Progenitor cell of endocrine pancreas (in vitro differentiated cells): ENCODE measurements at places on chromosomes 13 and 19.

GRCh38 chr19:38375748-38376147 is 1.4 kb downstream of the PSMD8 start:
- H3K27me3 ChIP-seq: peaks cover 9% of the 10 kb centered on the region
- H3K4me1 ChIP-seq: peaks cover 13% of the 10 kb centered on the region
- H3K4me3 ChIP-seq: peak overlapping the region; percentile 98
- H3K36me3 ChIP-seq: peaks cover 6% of the 10 kb centered on the region
- H3K27ac ChIP-seq: no peak overlapping the region

- no peak overlapping the region for H3K27ac ChIP-seq
- H3K4me1 ChIP-seq: no peaks in the 10 kb centered on the region
- H3K27me3 ChIP-seq: no peaks in the 10 kb centered on the region
- peaks cover 2% of the 10 kb centered on the region for H3K36me3 ChIP-seq
- no peak overlapping the region for H3K4me3 ChIP-seq
These were observed 166.9 kb downstream of the DCLK1 start for GRCh38 chr13:35964011-35964862.

DNA sequence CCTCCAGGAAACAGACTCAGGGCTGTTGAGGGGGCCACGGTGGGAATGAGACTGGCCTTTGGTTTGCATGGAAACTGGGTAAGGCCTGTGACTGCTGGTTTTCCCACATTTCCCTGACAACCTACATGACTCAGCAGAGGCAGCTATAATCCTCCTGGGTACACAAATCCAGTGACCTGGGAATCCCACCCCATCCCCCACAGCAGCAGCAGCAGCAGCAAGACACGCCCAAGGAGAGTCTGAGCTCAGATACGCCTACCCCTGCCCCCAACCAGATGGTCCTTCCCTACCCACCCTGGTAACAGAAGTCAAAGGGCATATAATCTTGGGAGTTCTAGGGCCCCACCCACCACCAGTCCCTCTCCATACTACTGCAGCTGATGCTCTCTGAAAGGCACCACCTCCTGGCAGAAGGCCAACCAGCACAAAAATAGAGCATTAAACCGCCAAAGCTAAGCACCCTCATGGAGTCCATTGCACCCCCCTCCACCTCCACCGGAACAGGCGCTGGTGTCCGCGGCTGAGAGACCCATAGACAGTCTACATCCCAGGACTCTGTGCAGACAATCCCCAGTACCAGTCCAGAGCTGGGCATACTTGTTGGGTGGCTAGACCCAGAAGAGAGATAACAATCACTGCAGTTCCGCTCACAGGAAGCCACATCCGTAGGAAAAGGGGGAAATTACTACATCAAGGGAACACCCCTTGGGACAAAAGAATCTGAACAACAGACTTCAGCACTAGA is 237.2 kb upstream of the SPRY2 start:
- H3K36me3 ChIP-seq: peaks cover 3% of the 10 kb centered on the region
- no peaks in the 10 kb centered on the region for H3K27me3 ChIP-seq
- H3K4me3 ChIP-seq: no peak overlapping the region
- peaks cover 9% of the 10 kb centered on the region for H3K4me1 ChIP-seq

DNA sequence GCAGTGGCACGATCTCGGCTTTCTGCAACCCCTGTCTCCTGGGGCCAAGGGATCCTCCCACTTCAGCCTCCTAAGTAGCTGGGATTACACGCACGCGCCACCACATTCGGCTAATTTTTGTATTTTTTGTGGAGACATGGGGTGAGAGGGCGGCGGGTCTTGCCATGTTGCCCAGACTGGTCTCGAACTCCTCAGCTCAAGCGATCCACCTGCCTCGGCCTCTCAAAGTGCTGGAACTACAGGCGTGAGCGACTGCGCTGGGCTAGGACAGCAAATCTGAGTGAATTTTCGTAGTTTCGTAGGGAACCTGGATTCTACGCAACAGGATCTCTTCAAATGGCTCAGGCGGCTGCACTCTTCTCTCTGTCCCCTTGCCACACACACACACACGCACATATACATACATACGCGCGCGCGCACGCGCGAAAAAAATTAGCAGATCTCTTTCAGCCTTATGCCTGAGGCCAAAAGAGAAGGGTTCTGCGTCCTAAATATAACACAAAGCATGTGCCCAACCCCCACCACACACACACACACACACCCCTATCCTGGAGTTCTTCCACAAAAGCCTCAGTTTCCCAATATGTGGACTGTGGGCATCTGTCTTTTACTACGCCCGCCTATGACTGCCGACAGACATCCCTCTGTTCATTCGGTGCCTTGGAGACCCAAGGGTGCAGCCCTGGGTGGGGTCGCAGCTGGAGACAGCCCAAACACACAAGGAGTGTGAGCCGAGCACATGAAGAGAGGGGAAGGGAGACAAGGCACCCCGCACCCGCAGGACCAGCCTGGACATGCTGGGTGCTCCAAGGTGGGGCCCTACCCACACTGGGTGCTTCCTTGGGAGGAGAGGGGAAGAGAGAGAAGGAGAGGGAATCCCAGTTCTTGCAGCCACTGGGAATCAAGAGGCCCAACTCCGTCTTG is 616 bp downstream of the PINLYP start:
- no peaks in the 10 kb centered on the region for H3K27me3 ChIP-seq
- DNase-seq: no peak
- H3K27ac ChIP-seq: peak overlapping the region; percentile 92

- no peak for DNase-seq
- H3K27ac ChIP-seq: no peak overlapping the region
- no peaks in the 10 kb centered on the region for H3K4me1 ChIP-seq
- H3K36me3 ChIP-seq: no peaks in the 10 kb centered on the region
These were observed 279 bp downstream of the DMRTC2 start for GRCh38 chr19:41845051-41845590.

- H3K27me3 ChIP-seq: no peaks in the 10 kb centered on the region
- peaks cover 49% of the 10 kb centered on the region for H3K4me1 ChIP-seq
- H3K27ac ChIP-seq: no peak overlapping the region
- H3K4me3 ChIP-seq: no peak overlapping the region
- H3K36me3 ChIP-seq: no peaks in the 10 kb centered on the region
- DNase-seq: no peak
These were observed 10.5 kb downstream of the LPAR6 start for GRCh38 chr13:48402325-48402932.

DNA sequence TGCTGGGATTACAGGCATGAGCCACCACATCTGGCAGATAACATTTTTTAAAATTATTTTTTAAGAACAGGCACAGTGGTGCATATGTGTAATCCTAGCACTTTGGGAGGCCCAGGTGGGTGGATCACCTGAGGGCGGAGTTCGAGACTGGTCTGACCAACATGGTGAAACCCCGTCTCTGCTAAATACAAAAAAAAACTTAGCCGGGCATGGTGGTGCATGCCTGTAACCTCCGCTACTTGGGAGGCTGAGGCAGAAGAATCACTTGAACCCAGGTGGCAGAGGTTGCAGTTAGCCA is 631 bp upstream of the PALM3 start:
- no peak overlapping the region for H3K4me3 ChIP-seq
- peaks cover 29% of the 10 kb centered on the region for H3K27me3 ChIP-seq
- no peak overlapping the region for H3K27ac ChIP-seq
- no peak for DNase-seq

- H3K36me3 ChIP-seq: peaks cover 2% of the 10 kb centered on the region
- no peaks in the 10 kb centered on the region for H3K4me1 ChIP-seq
- H3K27ac ChIP-seq: no peak overlapping the region
- no peak for DNase-seq
- H3K4me3 ChIP-seq: no peak overlapping the region
- H3K27me3 ChIP-seq: no peaks in the 10 kb centered on the region
These were observed 231.3 kb downstream of the TBC1D4 start for GRCh38 chr13:75250526-75251178.
